ENCODE measurements at places on chromosomes 5 and 9.

DNA sequence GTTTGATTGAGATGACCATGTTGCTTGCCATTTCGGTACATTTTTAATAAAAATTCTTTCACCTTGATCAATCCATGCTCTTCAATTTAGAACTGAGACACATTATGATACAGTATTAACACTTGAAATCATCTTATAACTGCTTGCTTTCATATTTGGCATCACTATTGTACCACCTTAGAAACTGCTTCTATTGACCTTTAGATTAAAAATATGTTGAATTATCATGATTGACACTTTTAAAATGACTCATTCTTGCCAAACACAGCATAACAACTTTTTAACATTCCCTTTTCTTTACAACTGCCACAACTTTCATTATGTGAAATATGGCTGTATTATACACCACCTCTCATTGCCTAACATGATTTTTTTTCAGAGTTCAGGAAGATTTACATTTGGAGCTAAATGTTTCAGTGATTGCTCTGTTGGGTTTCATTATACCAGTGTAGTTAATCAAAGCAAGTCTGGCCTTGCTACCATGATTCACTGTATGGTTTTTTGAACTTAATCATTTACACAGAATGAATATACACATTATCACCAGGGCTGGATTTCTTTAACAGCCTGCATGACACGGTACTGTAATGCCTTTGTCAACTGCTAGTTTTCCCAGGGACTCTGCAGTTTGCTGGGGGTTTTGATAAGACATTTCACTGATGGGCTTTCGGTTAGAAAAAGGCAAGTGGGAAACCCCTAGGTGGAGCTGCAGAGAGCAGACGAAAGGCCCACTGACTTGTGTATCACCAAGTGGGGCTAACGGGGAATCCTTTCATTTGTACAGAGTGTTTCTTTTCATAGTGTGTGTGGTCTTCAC, 93.6 kb upstream of the TLE4 start:
- no peak for DNase-seq

GRCh38 chr9:87323928-87324327, 173.7 kb upstream of the DAPK1 start:
- DNase-seq, result no peak

GRCh38 chr5:39178861-39179260, 40.5 kb downstream of the FYB1 start:
- DNase-seq, result no peak

GRCh38 chr9:104206766-104207165, 112.7 kb downstream of the SMC2 start:
- no peak for DNase-seq

- no peak for DNase-seq
Measured at GRCh38 chr9:87973730-87974292, 522 bp downstream of the CDK20 start.

GRCh38 chr5:40204144-40204543, 475.6 kb upstream of the PTGER4 start:
- DNase-seq, result no peak

DNA sequence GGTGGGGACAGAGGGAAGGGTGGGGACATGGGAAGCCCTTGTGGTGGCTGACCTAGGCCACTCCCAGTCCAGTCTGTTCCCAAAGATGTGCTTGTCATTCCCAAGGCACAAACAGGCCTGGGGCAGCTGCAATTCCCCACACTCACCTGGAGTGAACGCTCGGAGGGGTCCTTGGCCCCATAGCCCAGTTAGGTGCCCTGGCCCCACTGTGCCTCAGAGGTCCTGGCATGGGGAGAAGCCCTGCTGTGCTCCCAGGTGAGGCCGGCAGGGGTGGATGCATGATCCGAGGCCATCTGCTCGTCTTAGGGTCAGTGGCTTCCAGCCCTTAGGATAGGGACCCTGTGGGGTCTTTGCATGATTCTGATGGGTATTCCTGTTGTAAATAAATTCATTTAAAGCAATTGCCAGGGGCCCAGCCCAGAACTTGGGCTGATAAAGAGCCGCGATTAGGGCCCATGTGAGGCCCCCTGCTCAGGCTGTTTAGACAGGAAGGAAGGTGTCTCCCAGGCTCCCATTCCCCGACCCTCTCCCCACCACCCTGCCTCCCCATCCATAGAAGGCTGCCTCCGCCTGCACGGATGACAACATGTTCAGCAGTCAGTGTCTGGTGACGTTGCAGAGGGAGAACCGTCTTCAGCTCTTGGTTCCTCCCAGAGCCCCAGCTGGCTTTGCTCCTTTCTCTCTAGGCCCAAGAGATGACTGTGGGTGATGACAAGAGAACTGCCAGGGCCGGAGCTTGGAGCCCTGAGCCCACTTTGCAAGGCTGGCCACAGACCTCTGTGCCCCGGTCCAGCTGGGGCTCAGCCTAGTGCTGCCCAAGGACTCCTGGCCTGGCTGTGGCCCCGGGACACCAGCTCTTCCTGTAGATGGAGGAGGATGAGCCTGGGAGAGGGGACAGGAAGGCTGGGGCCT, 28.4 kb upstream of the IRX4 start:
- DNase-seq, result no peak

DNA sequence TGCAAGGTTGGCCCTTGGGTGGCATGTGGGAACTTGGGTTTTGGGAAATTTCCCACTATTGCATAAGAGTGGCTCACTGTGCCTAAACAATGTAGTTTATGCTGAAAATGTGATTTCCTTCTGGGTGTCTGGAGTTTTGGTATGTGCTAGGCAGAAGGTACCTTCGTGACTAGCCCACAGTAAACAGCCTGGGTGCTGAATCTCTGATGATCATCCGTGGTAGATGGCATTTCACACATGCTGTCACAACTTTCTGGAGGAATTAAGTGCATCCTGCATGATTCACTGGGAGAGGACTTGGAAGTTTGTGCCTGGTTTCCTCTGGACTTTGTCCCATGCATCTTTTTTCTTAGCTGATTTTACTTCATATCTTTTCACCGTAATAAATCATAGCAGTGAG, 64.5 kb downstream of the LNPEP start:
- no peak for DNase-seq

- no peak for DNase-seq
Measured at GRCh38 chr9:136828474-136829140, 13.7 kb upstream of the AJM1 start.

DNA sequence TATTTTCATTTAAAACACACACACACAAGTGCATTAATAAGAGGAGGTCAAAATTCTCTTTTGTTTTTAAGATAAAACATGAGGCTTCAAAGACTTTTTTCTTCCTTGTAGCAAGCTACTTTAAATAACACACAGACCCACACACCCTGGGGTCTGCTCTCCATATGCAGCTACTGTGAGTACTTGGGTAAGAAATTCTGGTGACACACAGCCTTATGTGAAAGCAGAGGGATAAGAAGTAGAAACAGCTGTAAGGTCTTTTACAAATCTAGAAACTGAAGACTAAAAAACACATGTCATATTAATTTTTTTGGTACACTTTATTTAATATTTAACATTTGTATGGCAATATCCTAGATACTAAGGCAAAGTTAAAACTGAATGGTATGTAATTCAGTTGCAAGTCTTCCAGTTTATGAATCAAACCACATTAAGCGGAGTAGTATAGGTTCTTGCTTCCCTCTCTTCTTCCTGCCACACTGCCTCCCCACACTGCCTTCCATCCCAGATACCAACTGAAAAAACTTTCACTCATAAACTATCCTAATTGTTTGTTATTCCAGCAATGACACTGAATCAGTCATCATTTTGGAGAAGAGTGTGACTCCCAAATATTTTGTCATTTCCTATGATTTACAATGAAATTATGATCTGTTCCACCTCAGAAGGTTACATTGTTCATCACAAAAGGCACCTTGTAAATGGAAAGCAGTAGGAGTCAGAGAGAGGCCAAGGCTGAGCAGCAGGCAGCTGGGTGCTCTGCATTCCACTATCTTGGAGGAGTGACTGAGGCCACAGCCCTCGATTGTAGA, 92.0 kb downstream of the PLCXD3 start:
- DNase-seq, result no peak

Data from 8988T (cell line).